ENCODE measurements at places on chromosomes 3 and 15.

GRCh38 chr3:95351158-95351557 is 1288.3 kb downstream of the NSUN3 start:
- no peak for DNase-seq

DNA sequence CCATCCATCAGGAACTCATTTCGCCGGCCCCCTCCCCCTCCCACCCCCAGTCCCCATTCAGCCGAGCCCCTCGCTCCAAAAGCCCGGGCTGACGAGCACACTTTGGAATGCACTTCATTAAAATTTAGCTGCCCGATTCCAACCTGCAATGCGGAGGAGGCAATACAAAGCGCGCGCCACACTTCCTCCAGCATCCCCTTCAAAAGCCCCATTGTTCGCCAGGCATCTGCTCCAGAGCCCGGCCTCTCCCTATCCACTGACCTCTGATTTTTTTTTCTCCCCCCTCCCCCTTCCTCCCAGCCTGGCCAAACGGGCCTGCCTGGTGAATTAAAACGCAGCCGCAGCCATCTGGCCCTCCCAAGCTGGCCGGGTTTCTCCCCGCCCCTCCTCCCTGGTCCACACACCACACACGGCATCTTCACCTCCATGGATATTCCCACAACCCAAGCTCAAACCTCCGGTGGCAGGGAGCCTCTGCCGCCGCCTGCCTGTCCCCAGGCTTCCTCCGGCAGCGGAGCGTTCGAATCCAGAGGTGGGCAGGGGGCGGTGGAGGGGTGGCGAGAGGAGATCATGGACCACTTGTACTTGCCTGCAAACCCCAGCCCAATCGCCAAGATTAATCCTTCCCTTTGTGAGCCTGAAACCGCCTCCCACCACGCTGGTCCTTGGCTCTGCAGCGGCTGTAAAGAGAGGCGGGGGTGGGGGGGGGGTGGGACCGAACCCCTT is 441.3 kb downstream of the MAGI1 start:
- no peak for DNase-seq

GRCh38 chr3:188949996-188950395 is 221.8 kb upstream of the TPRG1 start:
- DNase-seq, result no peak

DNA sequence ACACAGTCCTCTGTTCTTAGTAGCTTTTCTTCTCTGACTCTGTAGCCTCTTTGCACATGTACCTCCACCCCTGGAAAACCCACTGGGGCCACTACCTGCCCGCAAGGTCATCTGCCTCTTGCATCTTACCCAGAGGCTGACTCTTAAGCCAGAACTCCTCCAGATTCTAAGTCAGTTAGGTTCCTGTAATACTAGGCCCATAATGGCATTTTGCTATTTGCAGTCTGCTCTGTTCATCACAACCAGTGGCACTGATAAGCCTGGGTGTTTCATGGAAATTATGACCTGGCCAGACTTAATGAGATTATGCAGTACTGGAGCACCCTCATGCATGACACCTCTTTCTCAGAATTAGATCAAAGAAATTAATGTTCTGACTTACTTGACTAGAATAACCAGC is 31.7 kb upstream of the ATG7 start:
- no peak for DNase-seq

GRCh38 chr3:150727653-150728502 is 24.2 kb upstream of the ERICH6 start:
- DNase-seq, result peak; percentile 73

GRCh38 chr3:28134792-28135375 is 106.5 kb upstream of the CMC1 start:
- no peak for DNase-seq

DNA sequence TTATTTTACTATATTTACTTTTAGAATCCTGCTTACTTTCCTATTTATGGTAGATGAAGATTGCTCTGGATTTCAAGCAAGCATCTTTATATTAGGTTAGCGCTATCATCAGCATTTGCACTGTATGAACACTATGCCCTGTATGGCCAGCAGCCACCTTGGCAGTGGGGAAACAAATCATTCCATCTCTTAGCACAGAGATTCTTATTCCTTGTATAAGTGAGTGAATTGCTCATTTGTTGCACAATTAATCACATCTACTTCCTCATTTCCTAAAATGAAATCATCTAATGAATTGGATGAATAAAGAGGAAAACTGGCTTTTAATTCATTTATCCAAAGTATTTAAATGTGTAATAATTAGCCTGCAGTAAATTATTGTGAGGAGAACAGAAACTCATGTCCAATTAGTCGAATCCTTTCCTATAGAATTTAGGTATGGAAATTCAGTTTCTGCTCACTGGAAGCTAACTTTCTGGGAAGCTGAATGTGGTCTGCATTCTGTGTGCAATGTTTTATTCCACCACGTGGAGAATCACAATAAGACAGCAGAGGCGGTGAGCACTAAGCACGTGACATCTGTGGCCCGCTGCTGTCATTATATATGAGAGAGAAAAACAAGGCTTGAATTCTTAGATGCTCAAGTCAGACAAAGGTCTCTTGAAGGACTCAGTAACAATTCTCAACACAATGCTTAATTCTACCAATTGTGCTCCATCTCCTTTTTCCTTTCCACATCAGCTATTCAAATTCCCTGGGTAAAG is 93.4 kb downstream of the PEX5L start:
- DNase-seq, result no peak

DNA sequence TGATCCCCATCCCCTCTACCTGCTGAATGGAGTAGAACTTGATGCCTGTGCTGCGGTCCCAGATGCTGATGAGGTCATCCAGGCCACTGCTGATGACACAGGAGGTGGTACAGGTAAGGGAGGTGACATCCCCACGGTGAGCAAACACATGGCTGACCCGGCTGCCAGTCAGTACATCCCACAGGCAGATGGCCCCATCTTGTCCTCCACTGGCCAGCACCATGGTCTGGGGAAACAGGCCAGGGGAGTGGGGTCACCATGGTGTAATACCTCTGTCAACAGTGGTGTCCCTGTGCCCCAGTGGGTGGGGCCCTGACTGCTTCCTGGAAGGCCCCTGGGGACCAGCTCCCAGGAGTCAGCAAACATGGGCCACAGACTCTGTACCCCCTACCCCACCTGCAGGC is 33.3 kb downstream of the PTPN23 start:
- DNase-seq, result peak; percentile 51

DNA sequence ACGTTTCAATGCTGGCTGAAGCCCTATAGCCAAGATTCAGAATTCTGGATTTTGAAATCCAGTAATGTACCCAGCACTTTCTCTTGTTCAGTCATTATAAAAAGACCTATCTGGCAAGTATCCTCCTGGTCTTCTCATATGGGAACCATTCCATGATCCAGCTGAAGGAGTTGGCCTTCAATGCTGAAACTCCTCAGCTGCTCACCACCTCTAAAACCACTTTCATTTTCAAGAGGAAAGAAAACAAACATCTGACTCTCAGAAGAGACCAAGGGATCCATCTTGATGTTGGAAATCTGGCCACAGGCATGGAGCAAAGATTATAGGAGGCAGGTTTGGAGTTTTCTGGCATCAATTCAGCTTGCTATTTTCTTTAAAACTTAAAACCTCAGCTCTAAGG is 235.4 kb downstream of the FMN1 start:
- no peak for DNase-seq

- DNase-seq, result no peak
Observed at GRCh38 chr15:100703671-100704070, 101.3 kb downstream of the ASB7 start.

GRCh38 chr3:146431240-146431639 is 38.1 kb downstream of the PLSCR2 start:
- DNase-seq, result no peak

GRCh38 chr3:70829092-70829491 is 516.7 kb upstream of the MDFIC2 start:
- no peak for DNase-seq

DNA sequence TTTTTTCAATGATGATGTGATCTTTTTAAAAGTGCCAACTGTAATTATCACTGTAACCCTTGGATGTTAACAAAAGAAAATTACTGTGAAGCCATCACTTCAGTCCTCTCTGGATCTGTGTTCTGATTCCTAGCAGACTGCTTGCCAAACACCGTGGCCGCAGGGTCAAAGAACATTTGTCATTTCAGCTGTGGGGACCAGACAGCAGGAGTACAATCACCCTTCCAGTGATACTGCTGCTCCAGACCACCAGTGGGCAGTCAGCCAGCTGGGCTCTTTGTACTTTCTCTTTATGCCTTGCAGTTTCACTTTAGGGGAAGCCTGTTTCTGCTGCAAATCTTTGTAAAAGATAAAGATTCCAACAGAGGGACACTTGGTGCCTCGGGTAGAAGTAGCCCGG is 770.0 kb downstream of the GRM7 start:
- DNase-seq, result peak; percentile 69

GRCh38 chr15:74630284-74631086 is 14.8 kb downstream of the CLK3 start:
- DNase-seq, result no peak

DNA sequence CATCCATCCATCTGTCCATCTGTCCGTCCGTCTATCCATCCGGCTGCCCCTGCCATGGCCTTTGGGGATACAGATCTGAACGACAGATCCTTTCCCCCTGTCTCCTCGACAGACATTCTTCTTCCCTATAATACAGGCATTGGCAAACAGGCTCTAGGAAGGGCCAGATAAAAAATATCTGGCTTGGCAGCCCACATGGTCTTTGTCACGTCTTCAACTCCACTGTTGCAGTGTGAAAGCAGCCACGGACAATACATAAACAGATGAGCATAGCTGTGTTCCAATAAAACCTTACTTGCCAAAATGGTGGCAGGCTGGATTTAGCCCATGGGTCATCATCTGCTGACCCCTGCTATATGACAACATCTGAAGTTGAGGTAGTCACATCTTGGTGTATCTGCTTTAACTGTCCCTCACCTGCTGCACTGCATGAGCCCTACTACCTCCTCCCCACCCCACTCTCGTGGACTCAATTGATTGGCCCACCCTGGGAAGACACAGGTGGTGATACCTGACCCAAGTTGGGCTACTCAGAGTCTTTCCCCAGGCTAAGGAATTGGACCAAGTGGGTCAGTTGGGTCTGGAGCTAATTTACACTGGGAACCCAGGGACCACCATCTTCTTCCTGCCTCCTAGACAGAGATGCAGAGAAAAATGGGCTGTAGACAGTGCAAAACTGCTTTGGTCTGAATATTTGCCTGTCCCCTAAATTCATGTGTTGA is 128.4 kb upstream of the SMAD3 start:
- peak; percentile 28 for DNase-seq

DNA sequence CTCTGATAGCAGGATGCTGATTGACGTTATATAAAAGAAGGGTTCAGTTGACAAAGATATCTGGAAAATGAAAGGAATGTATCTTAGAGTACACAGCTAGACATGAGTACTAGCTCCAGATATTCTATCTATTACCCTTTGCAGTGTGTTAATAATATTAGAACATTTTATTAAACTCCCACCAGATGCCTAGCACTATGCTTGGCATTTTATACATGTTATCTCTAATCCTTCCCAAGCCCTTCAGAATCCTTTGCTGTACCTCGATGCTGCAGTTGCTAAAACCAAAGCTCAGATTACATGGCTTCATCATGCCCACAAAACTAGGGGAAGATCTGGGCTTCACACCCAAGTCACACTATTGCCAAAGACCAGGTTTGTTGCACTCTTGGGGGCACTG is 350.1 kb upstream of the AZI2 start:
- no peak for DNase-seq

GRCh38 chr3:12483410-12483809 is 870 bp upstream of the TSEN2 start:
- DNase-seq, result no peak

- no peak for DNase-seq
Observed at GRCh38 chr3:127000761-127001160, 17.8 kb downstream of the PLXNA1 start.

GRCh38 chr15:68650901-68651709 is 72.3 kb downstream of the CORO2B start:
- peak; percentile 64 for DNase-seq

- no peak for DNase-seq
Observed at GRCh38 chr3:177580437-177580836, 383.2 kb upstream of the TBL1XR1 start.

DNA sequence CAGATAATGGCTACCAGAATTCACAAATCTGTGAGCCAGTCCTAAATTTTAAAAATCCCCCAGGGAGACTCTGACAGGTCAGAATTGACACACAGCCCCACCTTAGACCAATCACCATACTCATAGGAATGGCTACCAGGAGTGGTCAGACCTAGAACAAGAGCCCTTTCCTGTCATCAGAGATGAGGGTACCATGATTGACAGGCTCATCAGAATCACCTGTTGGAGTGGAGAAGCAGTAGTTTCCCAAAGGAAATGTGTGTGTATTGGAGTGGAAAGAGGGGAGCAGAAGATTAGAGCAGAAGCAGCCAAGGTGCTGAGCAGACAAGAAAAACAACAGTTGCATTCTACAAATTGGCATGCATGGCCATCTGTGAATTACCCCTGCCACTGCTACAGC is 27.0 kb upstream of the SSR3 start:
- DNase-seq, result no peak

GRCh38 chr15:87498560-87498959 is 758.0 kb downstream of the NTRK3 start:
- DNase-seq, result no peak

GRCh38 chr15:101063891-101064794 is 145.0 kb downstream of the LRRK1 start:
- no peak for DNase-seq

DNA sequence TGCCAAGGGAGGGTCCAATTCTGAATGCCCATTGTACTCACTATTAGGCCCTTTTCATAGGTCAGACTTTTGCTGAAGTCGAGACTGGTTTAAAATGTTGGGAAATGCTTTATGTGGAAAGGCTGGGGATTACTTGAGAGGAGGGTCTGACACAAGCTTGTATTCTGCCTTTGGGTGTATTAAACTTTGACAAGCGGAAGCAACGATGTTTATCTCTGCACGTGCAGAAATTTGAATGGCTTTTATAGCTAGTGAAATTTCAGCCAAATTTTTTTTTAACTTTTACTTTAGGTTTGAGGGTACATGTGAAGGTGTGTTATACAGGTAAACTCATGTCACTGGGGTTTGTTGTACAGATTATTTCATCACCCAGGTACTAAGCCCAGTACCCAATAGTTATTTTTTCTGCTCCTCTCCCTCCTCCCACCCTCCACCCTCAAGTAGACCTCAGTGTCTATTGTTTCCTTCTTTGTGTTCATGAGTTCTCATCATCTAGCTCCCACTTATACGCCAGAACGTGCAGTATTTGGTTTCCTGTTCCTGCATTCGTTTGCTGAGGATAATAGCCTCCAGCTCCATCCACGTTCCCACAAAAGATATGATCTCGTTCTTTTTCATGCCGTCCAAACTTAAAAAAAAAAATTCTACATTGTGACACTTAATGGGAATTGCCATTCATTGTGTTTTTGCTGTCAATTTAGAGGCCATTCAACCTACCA is 223.0 kb upstream of the BHLHE40 start:
- DNase-seq, result no peak

- no peak for DNase-seq
Observed at GRCh38 chr3:106063909-106064308, 195.1 kb upstream of the CBLB start.

All from left lobe of liver (tissue), 2 donors.